ENCODE measurements at places on chromosomes 2 and 18. TPM values are rescaled to one million over a fixed set of nuclear protein-coding genes. Genes with fewer than 3 reads are reported as not detected.

Gene TDRD15
- not detected for total RNA-seq

Gene NT5C1B
- total RNA-seq = not detected

Gene LIMS4
- 0.59 TPM for total RNA-seq

Gene NEB
- 0.18 TPM for total RNA-seq

Gene TMEM18
- total RNA-seq = 50.6 TPM

Gene SPR
- 140 TPM for total RNA-seq

Gene ATL2
- total RNA-seq = 59.1 TPM

Gene KLHL41
- 0.20 TPM for total RNA-seq

Gene BOLL
- not detected for total RNA-seq

All from A549 treated with DMSO at 1 μM for 4 hours (cell line).